Foreskin fibroblast (primary cell): ENCODE measurements at places on chromosomes 3 and 15.

DNA sequence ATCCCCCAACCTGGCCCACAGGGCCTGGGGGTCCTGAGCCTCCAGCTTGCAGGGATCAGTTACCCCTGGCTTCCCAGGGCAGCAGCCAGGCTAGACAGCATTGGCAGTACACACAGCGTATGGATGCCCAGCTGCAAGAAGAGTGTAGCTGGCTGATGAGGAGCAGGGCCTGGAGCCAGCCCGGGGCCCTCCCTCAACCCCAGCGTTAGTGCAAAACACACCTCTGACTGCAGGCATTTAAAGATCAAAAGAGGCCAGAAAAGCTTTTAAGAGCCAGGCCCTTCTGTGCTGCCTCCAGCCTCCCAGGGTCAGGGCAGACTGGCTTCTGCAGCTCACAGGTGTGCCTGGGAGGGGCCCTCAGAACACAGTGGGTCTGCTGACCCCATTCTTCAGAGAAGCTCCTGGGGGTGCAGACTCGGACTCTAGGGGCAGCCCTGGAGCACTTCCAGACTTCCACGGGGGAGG is 110.6 kb downstream of the ETFA start:
- DNase-seq, result no peak

DNA sequence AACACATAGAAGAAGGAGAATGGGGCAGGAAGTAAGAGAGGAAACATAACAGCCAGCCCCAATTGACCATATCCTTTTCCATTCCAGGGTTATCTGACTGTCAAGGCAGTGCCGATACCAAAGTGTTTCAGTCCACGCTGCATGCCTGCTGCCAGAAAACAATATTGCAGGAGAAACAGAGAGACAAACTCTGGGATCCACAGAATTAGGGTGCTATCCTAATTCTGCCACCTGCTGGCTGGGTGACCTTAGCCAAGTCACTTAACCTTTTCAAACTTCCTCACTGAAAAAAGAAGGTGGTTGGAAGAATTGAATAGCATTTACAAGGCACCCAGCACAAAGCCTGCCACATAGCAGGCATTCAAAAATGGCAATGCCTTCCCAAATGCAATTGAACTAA is 32.0 kb downstream of the GLB1 start:
- no peak for DNase-seq

DNA sequence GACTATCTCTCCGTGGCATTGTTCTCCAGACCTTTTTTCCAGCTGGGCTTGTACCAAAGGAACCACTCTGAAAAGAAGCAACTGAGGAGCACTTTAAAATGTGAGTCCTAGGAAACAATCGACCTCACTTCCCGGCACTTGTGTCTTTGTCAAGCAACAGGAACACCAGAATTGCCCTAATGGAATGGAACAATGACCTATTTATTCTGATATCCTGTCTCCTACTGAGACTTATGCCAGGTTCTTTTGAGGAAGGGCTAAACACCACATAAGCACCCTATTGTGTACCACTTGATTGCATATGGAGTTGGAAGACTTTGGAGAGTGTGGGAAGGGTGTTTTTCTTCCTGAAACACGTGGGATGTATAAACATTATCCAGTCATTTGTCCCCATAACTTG is 56.8 kb upstream of the TGFBR2 start:
- no peak for DNase-seq

- no peak for DNase-seq
Measured at GRCh38 chr3:147651107-147651778, 242.1 kb downstream of the ZIC1 start.

- no peak for DNase-seq
Measured at GRCh38 chr15:41506796-41507341, 6.8 kb downstream of the LTK start.

DNA sequence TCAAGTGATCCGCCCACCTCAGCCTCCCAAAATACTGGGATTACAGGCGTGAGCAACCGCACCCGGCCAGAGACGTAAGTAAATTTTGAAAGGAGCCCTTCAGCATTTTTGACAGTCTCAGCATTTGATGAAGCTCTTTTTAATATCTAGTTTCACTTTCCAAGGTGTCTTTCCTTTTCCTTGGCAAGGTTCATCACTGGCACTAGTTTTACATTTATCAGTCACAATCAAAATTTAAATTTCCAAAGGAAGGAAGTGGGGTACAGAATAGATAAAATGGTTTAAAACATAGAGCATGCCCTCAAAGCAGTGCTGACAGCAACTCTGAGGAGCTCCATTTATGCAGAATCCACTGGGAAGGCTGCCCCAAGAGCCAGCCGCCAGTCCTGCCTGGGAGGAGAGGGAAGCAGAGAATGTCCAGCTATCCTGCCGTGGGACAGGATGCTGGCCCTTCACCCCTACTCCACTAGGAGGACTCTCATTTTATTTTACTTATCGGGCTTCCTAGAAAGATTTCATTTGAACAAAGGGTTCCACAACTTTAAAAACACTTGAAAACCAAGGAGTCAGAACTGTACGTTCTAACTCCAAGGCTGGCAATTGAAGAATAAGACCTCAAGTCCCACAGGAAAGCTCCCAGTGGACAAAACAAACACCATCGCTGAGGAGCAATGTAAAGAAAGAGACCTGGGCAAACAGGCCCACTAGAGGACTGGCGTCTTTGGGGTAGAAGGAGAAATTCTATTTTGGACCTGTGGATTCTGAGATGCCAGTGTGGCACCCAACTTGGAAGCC is 9.9 kb downstream of the SFMBT1 start:
- no peak for DNase-seq

DNA sequence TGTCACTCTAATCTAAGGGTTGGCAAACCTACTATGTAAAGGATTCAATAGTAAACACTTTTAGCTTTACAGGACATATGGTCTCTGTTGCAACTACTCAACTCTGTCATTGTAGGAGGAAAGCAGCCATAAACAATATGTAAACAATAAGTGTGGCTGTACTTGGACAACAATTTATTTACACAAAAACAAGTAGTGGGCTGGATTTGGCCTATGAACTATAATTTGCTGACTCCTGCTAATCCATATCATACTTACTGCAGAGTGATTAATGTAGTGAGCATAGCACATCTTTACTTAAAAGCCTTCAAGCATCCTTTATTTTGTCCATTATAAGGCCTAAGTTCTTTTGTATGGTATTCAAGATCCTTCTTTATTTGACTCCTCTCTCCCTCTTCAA is 441.9 kb downstream of the ZIC1 start:
- no peak for DNase-seq

DNA sequence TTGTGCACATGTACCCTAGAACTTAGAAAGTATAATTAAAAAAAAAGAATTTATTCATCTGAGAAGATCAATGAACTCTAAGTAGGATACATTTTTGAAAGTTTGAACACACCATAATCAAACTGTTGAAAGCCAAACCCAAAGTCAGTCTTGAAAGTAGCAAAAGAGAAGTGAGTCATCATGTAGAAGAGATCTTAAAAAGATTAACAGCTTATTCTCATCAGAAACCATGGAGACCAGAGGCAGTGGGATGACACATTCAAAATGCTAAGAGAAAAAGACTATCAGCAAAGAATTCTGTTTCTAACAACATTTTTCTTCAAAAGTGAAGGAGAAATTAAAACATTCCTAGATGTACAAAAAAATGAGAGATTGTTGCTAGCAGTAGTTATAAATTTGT is 60.7 kb downstream of the TIMP4 start:
- DNase-seq, result no peak

DNA sequence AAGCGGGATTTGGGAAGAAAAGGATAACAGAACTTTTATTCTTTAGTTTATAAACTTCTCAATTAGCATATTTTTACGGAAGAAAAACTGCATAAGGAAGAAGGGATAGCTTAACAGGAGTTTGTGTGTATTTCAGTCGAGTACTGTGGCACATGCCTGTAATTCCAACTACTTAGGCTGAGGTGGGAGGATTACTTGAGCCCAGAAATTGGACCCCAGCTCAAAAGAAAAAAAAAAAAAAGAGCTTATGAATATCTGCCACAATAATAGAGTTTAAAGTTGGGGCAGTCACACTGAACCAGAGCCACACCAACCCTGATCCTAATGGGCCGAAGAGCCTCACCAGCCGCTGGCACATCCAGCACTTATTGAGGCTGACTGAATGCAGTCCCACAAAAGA is 31.1 kb downstream of the CHAC1 start:
- DNase-seq, result no peak

DNA sequence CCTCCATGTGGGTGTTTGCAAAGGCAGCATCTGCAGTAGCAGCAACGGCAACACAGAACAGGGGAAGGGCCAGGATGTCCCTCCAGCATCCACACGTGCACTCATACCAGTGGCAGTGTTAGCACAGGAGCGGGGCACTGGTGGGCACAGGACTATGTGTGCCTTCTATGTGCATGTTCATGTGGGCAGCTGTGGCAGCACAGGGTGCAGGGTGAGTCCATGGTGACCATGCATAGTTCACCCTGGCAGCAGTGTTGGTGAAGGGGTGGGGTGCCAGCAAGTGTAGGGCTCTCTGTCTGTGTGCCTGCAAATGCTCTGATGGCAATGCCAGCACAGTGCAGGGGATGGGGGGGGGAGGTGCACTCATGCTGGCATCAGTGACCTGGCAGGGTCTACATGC is 222.1 kb upstream of the SOX14 start:
- DNase-seq, result no peak

- peak; percentile 96 for DNase-seq
Measured at GRCh38 chr3:36993326-36994283, at the start of gene MLH1. TSS of gene MLH1 (plus strand) at chr3:36993518. CDS start at chr3:36993548, 30 bp downstream.

DNA sequence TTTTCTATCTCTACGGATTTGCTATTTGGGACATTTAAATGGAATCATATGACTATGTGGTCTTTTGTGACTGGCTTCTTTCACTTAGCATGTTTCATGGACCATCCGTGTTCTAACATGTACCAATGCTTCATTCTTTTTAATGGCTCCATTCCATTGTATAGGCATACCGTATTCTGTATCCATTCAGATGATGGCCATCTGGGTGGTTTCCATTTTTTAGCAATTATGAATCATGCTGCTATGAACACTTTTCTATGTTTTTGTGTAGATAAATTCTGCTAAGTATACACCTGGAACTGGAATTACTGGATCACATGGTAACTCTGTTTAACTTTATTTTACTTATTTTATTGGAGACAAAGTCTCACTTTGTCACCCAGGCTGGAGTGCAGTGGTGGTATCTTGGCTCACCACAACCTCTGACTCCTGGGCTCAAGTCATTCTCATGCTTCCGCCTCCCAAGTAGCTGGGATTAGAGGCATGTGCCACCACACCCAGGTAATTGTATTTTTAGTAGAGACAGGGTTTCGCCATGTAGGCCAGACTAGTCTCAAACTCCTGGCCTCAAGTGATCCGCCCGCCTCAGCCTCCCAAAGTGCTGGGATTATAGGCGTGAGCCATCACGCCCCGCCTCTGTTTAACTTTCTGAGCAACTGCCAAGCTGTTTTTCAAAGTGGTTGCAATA is 13.4 kb downstream of the UBP1 start:
- no peak for DNase-seq

- DNase-seq, result peak; percentile 11
Measured at GRCh38 chr15:23467110-23467600, 20.1 kb upstream of the GOLGA6L2 start.

DNA sequence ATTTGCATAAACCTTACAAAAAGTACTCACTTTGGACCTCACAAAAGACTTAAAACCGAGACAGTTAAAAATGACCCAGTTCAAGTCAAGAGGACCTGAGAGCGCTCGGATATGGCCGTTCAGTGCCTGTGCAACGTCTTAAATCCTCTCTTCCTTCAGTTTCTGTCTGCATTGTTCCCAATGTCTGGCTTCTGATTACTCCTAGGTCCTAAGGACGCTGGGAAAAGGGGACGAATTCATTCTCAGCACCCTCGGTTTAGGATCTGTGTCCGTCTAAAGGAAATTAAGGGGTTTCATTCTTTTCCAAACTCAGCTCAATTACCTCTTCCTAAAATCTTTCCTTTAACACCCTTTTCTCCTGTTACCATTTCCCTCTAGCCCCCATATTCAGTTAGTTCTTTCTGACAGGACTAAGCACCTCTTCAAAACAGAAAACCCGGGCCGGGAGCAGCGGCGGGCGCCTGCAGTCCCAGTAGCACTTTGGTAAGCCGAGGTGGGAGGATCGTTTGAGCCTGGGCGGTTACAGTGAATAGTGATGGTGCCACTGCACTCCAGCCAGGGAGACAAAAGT is 970 bp downstream of the DPPA4 start:
- peak; percentile 4 for DNase-seq

- no peak for DNase-seq
Measured at GRCh38 chr3:176174060-176174459, 1023.2 kb downstream of the TBL1XR1 start.

GRCh38 chr3:169663951-169664820 is 674 bp upstream of the MECOM start:
- DNase-seq, result no peak

GRCh38 chr3:25071846-25072245 is 356.2 kb upstream of the RARB start:
- no peak for DNase-seq

- no peak for DNase-seq
Measured at GRCh38 chr3:56677286-56677685, 5.8 kb downstream of the TASOR start.

DNA sequence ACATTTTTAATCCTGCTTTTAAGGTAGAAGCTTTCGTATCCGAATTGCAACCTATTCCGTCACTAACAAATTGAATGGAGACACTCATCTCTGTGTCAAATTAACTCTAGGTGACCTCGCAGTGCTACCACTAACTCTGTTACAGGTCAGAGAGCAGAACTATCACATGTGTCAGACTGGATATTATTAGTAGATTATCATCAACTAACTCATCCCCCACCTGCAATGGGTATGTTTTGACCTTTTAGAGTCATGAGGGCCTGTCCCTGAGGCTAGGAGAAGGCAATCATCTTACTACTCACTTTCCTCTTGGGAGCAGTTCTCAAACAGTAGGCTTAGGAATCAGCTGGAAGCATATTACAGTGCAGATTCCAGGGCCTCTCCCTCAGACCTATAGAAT is 2.0 kb downstream of the GLDN start:
- no peak for DNase-seq

GRCh38 chr15:58110999-58111717 is 27.0 kb upstream of the AQP9 start:
- DNase-seq, result no peak

GRCh38 chr3:56790016-56790821 is 11.5 kb downstream of the ARHGEF3 start:
- no peak for DNase-seq

- DNase-seq, result no peak
Measured at GRCh38 chr15:88741046-88741445, 62.2 kb upstream of the ACAN start.

DNA sequence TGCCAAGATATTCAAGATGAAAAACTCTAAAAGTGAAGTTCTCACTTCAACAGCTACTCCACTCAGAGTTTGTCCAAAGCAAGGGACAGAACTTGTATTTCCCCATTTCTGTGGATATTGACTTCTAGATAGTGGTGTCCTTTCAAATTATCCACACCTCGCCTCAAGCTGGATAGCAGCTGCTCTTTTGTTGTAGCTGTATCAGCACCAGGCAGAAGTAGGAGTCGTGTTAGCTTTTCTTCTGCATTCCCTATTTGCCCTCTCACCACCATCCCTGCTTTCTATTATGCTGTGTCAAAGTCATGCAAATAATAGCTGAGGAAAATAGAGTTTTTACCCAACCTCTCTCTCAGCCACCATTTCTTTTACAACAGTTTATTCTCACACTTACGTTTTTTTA is 303.8 kb downstream of the EPHA3 start:
- DNase-seq, result no peak
